Right atrium auricular region (tissue), 2 donors: ENCODE measurements at places on chromosomes 16 and 17. TPM values are rescaled to one million over a fixed set of nuclear protein-coding genes. Genes with fewer than 3 reads are reported as not detected.
A peak's percentile ranks its signal among the peaks of the same experiment; 100 is the strongest.

DNA sequence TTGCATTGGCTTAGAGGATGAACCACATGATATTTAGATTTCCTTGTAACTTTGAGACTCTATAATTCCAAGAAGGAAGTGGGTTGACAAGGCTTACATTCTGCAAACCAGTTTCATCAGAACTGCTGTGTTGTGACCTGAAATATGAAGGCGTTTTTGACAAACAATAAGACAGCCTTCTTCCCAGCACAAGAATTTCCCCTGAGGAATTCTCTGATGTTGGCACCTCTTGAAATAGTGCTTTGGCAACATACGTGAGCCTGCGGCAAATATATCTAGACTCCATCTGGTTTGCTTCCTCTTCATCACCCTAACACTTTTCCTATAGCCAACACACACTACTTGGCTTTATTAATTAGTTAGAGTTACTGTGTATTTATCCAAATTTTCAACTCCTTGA is 585.5 kb upstream of the SOX9 start:
- DNase-seq: no peak

The CPHXL2 gene
- not detected for total RNA-seq

- no peak for DNase-seq
Measured at GRCh38 chr16:26525856-26526255, 540.9 kb upstream of the C16orf82 start.

- peak; percentile 66 for DNase-seq
Measured at GRCh38 chr16:89764711-89765201, 43.4 kb downstream of the ZNF276 start.

GRCh38 chr16:65377195-65377594 is 255.3 kb upstream of the CDH11 start:
- no peak for DNase-seq

DNA sequence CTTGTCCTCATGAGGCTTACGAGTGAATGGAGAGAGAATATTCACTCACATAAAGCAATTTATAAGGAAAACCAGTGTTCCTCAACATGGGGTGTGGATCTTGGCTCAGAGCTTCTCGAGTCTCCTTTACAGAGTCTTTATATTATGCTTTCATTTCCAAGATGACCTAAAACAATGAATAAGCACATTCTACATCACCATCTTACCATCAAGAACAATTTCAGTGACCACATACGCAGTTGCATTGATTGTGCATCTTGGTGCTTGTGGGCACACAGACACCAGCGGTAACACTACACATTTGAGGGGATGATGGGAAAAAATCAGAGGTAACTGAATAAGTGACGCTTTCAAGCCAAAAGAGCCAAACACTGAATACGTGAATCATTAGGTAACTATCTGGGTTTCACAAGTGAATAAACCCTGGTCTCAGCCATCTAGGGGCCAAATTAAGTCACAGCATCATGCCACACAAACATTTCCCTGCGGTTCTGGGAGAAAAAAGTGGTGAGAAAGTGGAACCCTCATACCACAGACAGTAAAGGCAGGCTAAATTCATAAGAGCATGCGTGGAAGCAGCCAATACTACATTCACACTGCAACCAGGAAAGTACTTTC is 9.4 kb downstream of the CWC25 start:
- no peak for DNase-seq
